ENCODE measurements at places on chromosomes 7 and 10.

DNA sequence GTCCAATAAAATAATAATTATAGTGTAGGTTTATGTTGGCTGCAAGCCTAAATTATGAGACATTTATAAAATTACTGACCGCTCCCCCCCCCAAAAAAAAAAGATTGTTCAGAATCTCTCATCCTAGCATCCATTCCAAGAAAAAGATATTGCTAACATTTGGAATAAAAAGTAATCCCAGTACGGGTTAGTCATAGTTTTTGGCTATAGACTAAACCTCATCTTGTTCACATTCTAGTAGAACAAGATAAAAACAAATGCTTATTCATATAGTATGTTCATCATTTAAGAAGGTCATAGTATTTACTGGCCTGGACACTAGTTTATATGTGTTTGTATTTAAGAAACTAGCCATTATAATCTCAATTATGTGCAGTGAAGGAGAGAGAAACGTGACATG lies 44.0 kb downstream of the ADK start:
- peak; percentile 50 for DNase-seq

- no peak for DNase-seq
Observed at GRCh38 chr10:133455611-133456031, 1.9 kb downstream of the SCART1 start.

GRCh38 chr7:152871005-152871677 lies 111.6 kb downstream of the ACTR3B start:
- no peak for DNase-seq

GRCh38 chr10:83713423-83713822 lies 425.9 kb upstream of the GHITM start:
- no peak for DNase-seq

DNA sequence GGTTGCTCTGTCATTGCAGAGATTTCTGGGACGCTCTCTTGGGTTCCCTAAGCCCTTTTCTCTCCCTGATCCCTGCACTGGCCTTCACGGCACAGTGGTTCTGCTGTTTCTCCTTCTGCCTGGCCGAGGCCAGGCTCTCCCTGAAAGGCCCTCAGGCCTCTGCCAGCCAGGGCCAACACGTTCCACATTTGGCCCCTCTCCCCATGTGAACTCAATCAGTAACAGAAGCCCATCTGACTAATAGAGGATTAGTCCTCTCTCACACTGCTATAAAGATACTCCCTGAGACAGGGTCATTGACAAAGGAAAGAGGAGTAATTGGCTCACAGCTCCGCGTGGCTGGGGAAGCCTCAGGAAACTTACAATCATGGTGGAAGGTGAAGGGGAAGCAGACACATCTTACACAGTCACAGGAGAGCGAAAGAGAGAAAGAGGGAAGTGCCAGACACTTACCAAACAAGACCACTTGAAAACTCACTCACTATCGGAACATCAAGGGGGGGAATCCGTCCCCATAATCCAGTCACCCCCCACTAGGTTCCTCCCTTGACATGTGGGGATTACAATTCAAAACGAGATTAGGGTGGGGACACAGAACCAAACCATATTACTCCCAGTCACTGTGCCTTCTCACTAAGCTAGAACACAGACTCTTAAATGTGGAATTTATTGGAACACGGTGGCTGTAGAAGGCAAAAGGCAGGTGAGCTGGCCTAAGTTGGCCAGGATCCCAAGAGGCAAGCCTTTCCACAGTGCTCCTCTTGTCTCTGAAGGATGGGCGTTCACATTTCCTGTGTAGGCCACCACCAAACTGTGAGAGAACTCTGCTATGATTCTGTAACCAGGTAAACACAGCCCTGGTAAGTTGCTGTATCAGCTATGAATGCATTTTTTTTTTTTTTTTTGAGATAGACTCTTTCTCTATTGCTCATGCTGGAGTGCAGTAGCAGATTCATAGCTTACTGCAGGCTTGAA lies 8.8 kb downstream of the FZD8 start:
- no peak for DNase-seq

- no peak for DNase-seq
Observed at GRCh38 chr7:26141077-26141476, 10.9 kb upstream of the NFE2L3 start.

DNA sequence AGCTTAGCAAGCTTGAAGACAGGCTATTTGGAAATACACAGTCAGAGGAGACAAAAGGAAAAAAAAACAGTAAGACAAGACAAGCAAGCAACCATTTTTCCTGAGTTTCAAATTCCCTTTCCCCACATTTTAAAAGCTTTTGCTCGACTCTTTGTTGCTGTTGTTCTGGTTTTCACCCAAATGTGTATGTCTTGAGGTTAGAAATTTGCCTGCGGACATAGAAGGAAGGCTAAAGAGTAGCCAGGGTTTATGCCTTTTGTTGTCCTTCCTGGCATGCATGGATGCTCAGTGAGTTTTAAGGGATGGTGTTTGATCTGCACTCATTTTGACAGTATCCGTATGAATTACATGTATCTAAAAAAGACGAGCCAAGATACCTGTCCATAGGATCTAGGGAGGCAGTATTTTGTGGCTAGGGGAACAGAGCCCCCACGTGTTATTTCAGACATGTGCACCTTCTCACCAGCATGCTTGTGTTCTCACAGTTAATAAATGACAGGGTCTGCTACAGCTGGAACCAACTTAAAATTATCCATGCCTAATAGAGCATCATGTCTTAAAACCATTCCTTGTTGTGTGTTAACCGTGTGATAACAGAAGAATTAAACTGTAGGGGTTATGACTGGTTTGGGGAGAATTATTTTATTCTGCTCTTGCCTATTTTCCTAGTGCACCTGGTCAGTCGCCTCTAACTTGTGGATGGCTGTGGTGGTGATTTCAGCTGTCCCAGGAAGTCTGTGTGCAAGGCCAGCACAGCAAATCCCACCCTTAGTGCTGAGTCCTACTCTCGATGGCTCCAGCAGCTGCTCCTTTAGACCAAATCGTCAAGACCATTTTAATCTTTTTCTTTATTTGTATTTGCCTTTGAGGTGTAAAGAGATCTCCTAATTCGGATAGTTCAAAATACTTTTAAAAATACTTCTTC lies 9.1 kb downstream of the WIPF3 start:
- DNase-seq = no peak

DNA sequence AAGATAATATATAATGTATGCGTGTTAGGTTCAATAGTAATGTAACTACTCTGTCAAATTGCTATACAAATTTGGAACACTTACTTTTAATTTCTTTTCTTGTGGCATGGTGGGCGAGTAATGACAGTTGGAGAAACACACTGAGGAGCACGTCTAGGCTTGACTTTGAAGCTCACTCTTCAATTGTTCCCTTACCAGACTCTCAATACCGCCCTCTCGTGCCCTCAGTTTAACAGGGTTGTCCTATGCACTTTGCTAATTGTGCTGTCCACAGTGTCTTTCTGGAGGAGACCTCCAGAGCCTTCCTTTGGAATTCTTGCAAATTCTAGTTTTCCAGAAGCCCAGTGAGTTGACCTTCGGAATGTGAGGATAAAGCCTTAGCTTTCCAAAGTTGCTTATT lies 107.2 kb upstream of the RELN start:
- peak; percentile 1 for DNase-seq
